ENCODE measurements at places on chromosomes 2 and 18.

DNA sequence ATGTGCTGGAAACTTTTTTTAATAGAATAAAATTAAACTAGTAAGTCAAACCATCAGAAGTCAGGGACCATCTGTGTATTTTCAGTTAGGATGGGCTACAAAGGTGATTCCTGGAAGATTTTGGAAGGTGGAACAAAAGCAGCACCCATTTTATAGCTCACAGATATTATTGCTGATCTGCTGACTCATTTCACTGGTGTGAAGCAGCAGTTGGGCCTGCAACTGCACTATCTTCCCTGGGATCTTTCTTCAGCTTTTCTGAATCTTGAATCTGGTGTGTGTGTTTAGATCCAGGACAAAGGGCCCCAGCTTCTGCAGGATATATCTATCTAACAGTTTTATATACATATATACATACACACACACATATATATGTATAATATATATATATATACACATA is 35.6 kb upstream of the BCL11A start:
- DNase-seq: no peak

DNA sequence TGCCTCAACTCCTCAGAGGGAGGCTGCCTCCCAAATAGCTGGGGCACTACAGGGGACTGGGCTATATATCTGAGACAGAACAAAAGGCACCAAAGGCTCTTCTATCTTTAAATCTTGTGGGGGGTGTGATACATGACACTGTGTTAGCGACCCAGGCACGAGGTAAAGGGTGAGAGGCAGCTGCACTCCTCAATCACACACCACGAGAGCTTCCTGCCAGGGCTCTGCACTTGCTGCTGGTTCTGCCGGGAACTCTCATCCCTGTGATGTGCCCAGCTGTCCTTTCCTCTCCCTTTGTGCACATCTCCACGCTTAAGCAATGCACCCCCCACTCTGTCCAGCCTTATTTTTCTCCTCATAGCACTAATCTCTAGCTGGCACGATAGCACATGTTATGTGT is 32.4 kb downstream of the NPC1 start:
- no peak for DNase-seq

GRCh38 chr2:14722904-14723570 is 90.5 kb downstream of the LRATD1 start:
- no peak for DNase-seq

GRCh38 chr2:17911491-17912260 is 33.2 kb downstream of the KCNS3 start:
- no peak for DNase-seq

DNA sequence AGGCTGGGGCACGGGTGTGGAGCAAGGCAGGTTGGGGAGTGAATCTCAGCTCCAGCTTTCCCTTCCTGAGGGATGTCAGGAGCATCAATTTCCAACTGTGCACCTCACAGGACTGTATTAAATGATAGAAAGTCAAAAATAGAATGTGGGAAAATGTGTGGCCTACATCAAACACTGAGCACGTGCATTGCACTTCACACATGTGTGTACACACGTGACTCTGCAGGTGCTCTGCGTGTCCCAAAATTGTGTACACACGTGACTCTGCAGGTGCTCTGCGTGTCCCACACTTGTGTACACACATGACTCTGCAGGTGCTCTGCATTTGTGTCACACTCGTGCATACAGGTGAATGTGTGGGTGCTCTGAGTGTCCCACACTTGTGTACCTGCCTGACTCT is 577.2 kb upstream of the SALL3 start:
- no peak for DNase-seq

- no peak for DNase-seq
These were observed 71.9 kb downstream of the TEX51 start for GRCh38 chr2:126970583-126970982.

DNA sequence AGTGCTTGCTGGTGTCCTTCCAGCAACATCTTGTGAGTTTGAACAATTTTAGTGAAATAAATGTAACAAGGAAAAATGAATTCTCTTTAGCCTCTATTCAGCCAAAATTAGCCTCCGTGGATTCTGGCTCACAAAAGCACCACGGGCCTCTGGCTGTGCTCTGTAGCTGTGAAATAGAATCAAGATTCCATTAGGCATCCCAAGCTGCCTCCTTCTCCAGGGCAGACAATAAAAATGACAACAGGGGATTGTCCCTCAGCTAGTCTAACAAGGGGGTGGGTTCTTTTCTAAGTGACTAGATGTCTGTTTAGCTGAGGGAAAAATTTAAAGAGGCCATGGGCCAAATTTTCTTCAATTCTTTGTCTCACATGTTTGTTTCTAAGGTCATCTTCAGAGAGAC is 254.7 kb upstream of the FIGN start:
- no peak for DNase-seq

DNA sequence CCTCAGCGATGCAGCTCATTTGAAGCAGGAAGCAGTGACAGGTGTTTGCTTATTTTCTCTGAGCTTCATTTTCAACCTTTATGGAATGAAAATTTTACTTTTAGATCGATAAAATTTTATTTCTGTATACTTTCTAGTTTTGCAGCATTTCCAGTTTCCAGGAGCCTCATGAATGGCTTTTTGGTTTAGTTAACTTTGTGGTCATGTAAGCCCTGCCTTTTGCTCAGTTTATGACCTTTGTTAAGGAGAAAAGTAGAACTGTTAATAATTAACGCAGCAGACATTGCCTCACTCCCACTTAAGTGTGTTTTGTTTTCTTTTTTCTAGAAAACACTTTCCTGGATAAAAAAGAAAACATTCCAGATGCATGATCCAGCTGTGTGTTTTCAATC is 4.4 kb upstream of the FARP2 start:
- no peak for DNase-seq

- DNase-seq: no peak
These were observed 27.1 kb upstream of the SERPINB12 start for GRCh38 chr18:63514888-63515678.

DNA sequence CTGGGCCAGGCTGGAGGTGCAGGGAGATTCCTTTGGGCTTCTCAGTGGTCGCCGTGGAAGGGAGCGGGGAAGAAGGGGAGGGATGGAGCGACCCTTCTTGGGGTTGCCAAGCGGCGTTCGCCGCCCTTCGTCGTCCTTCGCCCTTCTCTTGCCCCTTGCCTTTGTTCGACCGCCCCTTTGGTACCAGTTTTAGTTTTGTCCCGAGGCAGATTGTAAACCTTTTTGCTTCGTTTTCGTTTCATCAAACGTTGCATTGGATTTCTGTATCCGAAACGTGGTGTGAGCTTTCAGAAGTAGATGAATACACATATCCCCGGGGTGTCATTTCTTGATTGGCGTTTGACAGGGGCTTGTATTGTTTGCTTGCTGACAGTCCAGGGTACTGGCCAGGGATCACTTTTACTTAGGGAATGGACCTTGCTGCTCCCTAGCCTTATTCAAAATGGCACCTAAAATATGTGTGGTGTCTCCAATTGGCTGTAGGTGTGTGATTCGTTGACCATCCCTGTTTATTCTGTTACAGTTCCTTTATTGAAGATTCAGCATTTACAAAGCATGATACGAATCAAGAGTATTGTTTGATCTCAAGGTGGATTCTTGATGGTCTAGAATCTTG is 788 bp downstream of the USP14 start:
- DNase-seq: peak; percentile 30

DNA sequence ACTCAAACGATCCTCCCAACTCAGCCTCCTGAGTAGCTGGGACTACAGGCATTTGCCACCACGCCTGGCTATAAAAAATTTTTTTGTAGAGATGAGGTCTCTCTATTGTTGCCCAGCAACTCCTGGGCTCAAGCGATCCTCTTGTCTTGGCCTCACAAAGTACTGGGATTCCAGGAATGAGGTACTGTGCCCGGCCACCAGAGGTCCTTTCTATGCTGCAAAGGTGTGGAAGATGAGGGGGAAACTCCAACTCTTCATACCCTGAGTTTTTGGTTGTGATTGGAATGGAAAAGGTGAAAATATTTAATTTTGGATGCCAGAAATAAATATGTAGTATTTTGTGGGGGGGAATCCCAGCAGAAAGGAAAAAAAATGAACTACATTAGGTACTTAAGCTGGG is 36.0 kb downstream of the MRPL33 start:
- no peak for DNase-seq

DNA sequence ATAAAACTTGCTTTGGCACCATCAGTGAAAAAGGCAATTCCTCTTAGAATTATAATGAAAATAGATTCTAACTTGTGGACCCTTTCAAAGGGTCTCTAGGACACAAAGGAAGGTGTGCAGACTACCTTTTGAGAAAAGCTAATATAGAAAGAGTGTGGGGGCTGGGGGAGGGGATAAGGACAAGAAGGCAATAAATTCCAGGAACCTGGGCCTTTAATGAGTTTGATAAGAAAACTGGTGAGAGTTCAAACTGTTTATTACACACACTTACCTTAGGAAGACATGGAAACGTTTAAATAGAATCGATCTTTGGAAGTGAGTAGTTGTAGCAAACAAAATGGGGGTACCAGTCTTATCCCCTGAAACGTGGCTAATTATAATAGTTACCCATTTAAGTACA is 39.6 kb upstream of the PGAP1 start:
- no peak for DNase-seq

GRCh38 chr2:198774576-198774975 is 683.2 kb downstream of the SATB2 start:
- DNase-seq: no peak

- no peak for DNase-seq
These were observed 71.9 kb upstream of the NFU1 start for GRCh38 chr2:69509011-69509749.

- no peak for DNase-seq
These were observed 157.1 kb downstream of the DYM start for GRCh38 chr18:49303379-49303778.

GRCh38 chr2:183089192-183089851 is 10.8 kb downstream of the DUSP19 start:
- no peak for DNase-seq

- DNase-seq: no peak
These were observed 21.7 kb downstream of the BCL2 start for GRCh38 chr18:63297687-63298399.

DNA sequence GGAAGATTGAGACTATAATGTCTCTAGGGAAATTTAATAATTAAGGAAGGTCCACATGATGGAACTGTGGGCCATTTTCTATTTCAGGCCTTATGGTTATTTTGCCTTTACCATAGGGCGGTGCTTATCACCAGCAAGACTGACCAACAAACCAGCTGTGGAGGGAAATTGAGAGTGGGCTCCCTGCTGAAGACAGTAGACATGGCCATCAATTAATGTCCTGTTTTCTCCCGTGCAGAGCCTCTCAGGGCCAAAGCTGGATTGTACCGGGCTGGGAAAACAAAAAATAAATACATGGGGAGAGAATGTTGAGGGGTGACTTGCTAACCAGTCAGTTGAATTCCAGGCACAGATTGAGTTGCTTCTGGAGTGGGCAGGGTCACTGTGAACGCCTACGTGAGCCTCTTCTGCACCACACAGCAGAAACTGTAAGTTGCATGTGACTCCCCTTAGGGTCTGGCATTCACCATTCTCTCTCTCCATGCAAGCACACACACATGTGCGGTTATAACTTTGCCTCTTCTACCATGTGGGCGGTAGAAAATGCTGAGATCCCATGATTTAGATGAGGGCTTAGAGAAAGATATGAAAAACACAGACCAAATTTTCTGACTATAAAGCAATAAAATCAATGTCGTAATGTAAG is 128.5 kb downstream of the COPS8 start:
- no peak for DNase-seq

DNA sequence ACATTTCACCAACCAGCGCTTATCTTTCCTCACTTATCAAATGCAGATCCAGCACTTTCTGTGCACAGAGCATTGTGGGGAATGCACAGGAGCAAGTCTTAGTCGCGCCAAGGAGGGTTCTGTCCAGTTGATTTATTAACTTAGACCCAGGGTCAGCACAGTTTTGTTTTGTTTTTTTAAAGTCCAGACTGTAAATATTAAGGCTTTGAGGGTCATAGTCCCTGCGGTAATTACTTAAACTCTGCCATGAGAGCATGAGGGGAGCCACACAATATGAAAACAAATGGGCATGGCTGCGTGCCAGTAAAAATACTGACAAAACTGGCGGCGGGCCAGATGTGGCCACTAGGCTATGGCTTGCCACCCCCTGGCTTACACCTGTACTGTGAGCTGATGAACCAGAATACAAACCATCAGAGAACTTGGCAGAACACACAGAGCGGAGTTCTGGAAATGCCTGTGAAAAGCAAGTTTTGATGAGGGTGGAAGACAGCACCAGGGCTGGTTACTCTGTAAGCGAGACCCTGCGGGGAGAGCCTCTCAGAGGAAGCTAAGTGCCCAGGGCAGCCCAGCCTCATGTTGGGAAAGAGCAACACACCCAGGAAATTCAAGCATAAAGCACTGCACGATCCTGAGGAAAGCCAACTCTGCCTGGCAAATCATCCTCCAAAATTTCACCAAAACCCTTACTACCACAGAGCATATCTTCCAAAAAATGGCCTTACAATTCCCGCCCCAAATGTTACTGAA is 43.6 kb downstream of the L3MBTL4 start:
- no peak for DNase-seq

GRCh38 chr18:44796429-44797428 is 116.0 kb downstream of the SETBP1 start:
- no peak for DNase-seq

- DNase-seq: no peak
These were observed 851.8 kb upstream of the NXPH2 start for GRCh38 chr2:139631966-139632365.

DNA sequence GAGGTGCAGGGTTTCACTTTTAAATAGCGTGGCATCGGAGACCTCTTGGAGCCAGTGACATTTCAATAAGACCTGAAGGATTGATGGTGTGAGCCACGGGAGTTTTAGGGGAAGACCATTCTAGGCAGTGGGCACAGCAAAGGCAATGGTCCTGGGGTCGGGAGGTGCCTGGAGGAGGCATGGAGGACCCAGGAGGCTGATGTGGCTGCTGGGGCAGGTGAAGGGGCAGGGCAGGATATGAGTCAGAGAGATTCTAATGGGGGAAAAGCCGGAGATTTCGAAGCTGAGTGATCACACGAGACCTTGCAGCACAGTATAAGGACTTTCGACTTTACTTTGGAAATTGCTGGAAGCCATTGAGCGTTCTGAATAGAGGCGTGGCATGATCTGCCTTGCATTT is 79.6 kb upstream of the KCNE4 start:
- DNase-seq: no peak

DNA sequence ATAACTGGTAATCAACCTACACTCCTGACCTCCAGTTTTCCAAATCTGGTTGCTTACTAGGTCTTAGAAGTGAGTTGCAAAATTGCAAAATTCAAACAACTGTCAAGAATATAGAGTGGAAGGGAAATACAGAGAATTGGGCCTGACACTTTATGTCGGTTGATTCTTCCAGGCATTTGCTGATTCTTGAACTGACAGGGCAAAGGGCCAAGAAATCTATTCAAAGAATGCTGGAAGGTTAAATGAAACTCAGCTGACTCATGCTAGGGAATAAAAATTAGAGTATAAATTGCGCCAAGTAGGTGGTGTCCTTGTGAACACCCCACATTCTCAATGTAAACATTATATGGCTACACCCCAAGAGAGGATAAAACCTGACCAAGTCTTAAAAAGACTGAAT is 21.5 kb upstream of the ZSCAN30 start:
- DNase-seq: no peak

- no peak for DNase-seq
These were observed 43.4 kb downstream of the CCDC102B start for GRCh38 chr18:68841301-68841700.

- DNase-seq: no peak
These were observed 526.7 kb downstream of the RIT2 start for GRCh38 chr18:42588786-42589185.

GRCh38 chr2:201257381-201257955 is 2.9 kb upstream of the CASP8 start:
- DNase-seq: no peak

All from hematopoietic multipotent progenitor cell treated with erythropoietin and hydrocortisone succinate and interleukin-3 and kit ligand, for 15 days (in vitro differentiated cells).